ENCODE measurements at places on chromosomes 11 and 22. TPM values are rescaled to one million over a fixed set of nuclear protein-coding genes. Genes with fewer than 3 reads are reported as not detected.
A peak's percentile ranks its signal among the peaks of the same experiment; 100 is the strongest.

DNA sequence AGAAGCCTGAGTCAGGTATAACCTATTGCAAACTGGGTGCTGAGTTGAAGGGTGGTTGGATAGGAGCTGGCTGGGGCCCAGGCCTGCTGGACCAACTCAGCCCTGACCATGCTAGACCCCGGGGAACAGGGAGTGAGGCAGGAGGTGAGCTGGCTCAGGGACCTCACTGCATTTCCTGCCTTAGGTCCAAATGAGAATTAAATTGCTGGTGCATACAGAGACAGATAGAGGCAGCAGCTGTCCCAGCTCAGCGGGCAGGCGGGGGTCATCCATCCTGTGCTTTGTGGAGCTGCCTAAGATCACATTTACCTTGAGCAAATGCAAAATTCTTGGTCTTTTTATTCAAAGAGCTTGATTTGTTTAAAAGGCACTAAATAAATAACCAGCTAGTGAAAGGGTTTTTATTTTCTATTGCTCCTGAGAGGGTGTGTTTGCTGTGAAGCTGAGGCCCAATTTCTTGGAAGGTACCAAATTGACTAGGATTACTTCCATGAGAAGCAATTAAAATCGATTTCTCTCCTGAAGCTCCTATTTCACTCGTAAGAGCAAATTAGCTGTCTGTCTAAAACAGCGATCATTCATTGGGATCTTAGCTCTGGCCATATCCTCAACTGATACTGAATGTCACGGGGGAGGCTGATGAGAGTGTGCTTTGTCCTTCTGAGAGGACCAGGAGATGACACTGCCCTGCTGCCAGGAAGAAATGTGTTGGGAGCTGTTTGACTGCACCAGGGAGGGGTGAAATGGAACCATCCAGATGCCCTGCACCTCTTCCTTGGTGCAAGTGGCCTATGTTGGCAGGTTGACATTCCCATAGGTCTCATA, 24.9 kb downstream of the USH1C start:
- H3K27me3 ChIP-seq = peaks cover 77% of the 10 kb centered on the region
- H3K27ac ChIP-seq = no peak overlapping the region
- no peak overlapping the region for H3K4me3 ChIP-seq
- H3K4me1 ChIP-seq = peaks cover 11% of the 10 kb centered on the region
- no peaks in the 10 kb centered on the region for H3K36me3 ChIP-seq

DNA sequence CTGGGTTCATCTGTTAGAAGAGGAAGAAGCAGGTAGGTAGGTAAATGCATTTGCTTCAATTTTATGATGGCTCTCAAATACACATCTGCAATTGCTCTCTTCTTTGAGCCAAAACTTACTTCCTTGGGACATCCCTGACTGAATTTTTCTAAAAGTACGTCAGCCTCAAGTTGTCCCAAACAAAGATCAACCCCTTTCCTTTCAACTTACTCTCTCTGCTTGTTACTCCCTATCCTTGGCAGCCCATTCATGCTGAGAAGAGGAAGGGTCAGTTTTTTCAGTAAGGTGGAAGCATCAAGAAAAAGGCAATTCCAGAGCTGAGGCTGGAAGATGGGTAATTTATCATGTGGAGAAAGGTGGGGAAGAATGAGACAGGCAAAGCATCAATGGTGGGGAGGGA, 111.2 kb downstream of the LRRC32 start:
- H3K4me1 ChIP-seq = no peaks in the 10 kb centered on the region
- no peaks in the 10 kb centered on the region for H3K27me3 ChIP-seq
- no peak overlapping the region for H3K4me3 ChIP-seq
- no peak for DNase-seq
- no peaks in the 10 kb centered on the region for H3K36me3 ChIP-seq
- H3K27ac ChIP-seq = no peak overlapping the region

- peaks cover 17% of the 10 kb centered on the region for H3K4me1 ChIP-seq
- no peaks in the 10 kb centered on the region for H3K36me3 ChIP-seq
- H3K4me3 ChIP-seq = no peak overlapping the region
- DNase-seq = no peak
- H3K27ac ChIP-seq = no peak overlapping the region
Observed at GRCh38 chr11:17414317-17414737, 25.9 kb upstream of the KCNJ11 start.

GRCh38 chr11:73072935-73073481, 69.1 kb downstream of the FCHSD2 start:
- H3K27me3 ChIP-seq = no peaks in the 10 kb centered on the region
- peaks cover 7% of the 10 kb centered on the region for H3K4me1 ChIP-seq
- no peak overlapping the region for H3K27ac ChIP-seq
- H3K36me3 ChIP-seq = peaks cover 15% of the 10 kb centered on the region

DNA sequence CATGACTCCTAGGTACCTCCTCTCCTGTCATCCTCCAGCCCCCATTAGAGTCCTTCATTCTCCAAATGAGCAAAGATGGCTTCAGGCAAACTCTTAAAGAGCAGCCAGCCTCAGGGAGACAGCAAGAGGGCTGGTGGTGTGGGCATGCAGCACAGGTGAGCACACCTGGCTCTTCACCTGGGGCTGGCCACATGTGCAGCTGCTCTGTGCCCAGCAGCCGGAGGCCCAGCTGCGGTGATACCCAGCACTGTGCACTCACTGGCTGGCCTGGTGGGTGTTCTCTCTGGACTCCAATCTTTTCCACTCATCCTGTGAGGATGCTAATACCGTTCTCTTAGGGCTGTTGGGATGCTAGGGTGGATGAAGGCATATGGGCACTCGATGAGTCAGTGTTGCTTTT, 106.1 kb upstream of the PARVA start:
- no peaks in the 10 kb centered on the region for H3K4me1 ChIP-seq
- no peak overlapping the region for H3K4me3 ChIP-seq
- H3K36me3 ChIP-seq = no peaks in the 10 kb centered on the region
- H3K27me3 ChIP-seq = no peaks in the 10 kb centered on the region
- no peak overlapping the region for H3K27ac ChIP-seq
- DNase-seq = no peak

DNA sequence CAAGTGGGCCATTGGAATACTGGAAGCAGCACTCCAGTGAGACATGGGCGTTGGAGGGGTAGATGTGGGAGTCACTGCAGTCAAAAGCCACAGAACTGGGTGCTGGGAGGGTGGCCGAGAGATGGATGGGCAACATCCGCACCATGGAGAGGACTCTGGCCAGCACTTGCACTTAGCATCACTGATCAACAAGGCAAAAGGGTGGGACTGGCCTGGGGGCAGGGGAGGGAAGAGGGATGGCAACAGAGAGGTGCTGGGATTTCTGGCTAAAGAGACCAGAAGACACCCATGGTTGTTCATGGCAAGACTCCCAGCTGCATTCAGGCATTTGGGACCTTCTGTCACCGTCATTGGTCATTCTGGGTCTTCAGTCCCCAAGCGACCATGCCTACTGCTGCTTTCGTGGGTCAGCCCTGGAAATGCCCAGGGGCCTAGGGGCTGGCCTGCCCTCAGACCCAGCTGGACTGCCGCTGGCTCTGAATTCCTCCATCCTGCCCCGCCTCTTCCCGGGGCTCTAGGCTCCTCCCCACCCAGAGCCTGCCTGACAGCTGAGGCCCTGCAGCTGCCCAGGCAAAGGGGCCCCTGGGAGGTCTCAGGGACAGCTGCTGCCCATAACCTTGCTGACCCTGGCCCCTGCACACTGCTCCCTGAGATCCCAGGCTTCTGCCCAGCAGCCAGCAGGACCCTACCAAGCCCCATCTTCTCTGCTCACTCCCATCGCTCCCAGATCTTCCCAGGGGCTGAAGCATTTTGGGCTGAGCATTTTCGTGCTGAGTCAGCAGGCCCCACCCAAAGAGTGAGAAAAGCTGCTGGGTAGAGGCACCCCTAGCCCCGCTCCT, 13.0 kb upstream of the CDC42EP2 start:
- peak overlapping the region; percentile 68 for H3K4me3 ChIP-seq
- peak; percentile 58 for DNase-seq
- no peaks in the 10 kb centered on the region for H3K27me3 ChIP-seq
- peaks cover 3% of the 10 kb centered on the region for H3K36me3 ChIP-seq

DNA sequence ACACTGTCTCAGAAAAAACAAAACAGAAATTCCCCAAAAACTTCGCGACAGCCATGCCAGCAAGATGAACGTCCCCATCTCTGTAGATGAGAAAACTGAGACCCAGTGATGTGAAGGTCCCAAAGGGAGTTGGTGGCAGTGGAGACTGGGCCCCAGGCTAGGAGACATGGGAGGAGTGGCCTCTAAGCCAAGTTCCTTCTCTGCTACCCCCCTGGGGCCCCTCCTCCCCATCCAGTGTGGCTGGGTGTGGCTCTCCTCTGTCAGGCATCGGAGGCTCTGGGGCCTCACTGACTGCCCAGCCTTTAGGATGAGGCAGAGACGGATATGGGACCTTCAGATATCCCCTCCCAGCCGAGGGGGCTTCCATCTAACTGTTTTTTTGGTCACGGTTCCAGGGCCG, 9.8 kb downstream of the RELT start:
- peak overlapping the region; percentile 23 for H3K4me3 ChIP-seq
- H3K27ac ChIP-seq = peak overlapping the region; percentile 67
- H3K27me3 ChIP-seq = no peaks in the 10 kb centered on the region
- no peaks in the 10 kb centered on the region for H3K36me3 ChIP-seq
- DNase-seq = no peak

- H3K27me3 ChIP-seq = no peaks in the 10 kb centered on the region
- no peak overlapping the region for H3K4me3 ChIP-seq
- peaks cover 29% of the 10 kb centered on the region for H3K36me3 ChIP-seq
- H3K27ac ChIP-seq = peak overlapping the region; percentile 36
Observed at GRCh38 chr11:87076260-87076783, 38.6 kb downstream of the TMEM135 start.

DNA sequence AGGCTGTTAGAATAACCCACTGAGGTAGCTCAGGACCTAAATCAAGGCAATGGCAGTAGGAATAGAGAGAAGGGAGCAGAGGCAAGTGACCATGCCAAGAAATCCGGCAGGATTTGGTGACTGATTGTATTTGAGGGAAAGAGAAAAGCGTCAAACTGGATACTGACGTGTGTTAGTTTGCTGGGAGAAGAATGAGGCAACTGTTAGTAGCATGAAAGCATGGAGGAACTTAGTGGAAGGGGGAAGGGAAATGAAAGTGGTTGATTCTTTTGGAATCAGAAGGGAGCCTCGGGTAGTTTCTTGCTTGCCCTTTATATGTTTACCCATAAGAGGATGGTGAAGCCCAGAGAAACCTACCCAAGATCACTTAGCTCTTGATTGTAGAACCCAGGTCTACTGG, 8.3 kb downstream of the PPFIBP2 start:
- peaks cover 8% of the 10 kb centered on the region for H3K4me1 ChIP-seq
- no peak overlapping the region for H3K4me3 ChIP-seq
- no peaks in the 10 kb centered on the region for H3K36me3 ChIP-seq
- DNase-seq = no peak
- H3K27me3 ChIP-seq = peaks cover 8% of the 10 kb centered on the region

DNA sequence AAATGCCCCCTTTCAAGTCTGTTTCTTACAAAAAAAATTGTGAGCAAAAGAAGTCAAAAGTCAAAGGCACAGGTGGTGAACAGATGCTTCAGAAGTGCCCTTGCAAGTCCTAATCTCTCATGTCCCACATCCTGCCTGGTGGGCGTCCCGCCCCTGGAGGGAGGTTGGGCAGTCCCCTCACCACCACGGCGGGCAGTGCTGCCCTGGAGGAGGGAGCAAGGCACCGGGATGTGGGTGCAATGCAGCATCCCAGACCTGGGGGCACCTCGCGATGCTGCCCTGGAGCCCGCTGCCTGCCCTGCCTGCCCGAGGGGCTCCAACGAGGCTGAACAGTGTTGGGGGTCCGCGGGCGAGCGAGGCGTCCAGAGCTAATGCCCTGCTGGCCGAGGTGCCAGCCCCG, 15.9 kb downstream of the MRGPRG start:
- DNase-seq = no peak
- H3K4me1 ChIP-seq = no peaks in the 10 kb centered on the region
- H3K36me3 ChIP-seq = no peaks in the 10 kb centered on the region
- H3K4me3 ChIP-seq = no peak overlapping the region
- H3K27ac ChIP-seq = no peak overlapping the region
- H3K27me3 ChIP-seq = peaks cover 44% of the 10 kb centered on the region

The GPR83 gene
- 0.34 TPM for total RNA-seq

The SSTR3 gene
- 0.09 TPM for total RNA-seq

The GAB4 gene
- total RNA-seq = not detected

The MCAM gene
- total RNA-seq = 66.7 TPM

The SLC5A4 gene
- total RNA-seq = 0.23 TPM

The CASTOR1 gene
- total RNA-seq = 6.2 TPM
